ENCODE measurements at places on chromosomes 1 and 21.

GRCh38 chr1:219813294-219813693 lies 115.1 kb downstream of the SLC30A10 start:
- DNase-seq: no peak

DNA sequence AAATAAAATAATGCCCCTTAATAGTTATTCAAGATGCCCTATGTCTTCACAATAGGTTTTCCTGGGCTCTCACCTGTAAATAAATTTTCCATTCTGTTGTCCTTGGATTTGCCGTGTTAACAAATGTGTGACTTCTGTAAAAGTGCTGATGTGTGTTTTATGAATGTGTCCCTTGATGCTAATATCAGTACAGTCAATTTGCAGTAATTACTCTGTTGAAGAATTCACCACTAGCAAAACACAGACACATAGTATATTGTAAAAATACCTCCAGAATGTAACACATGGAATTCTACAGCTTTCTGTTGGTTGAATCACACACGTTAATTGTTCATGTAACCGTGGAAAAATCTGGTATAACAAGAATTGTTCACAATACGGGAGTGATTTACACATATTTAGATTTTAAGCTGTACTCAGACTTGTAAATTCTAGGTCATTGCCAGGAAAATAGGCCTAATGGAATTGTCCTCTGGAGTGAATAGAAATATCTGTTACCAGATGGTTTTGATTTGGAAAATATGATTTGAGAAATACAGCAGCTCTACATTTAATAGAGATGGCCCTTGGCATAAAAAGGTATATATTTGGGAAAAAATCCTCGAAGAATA lies 36.7 kb upstream of the KCNK2 start:
- DNase-seq: no peak

- no peak for DNase-seq
Observed at GRCh38 chr1:243596431-243597062, 253.5 kb downstream of the AKT3 start.

- no peak for DNase-seq
Observed at GRCh38 chr21:35491920-35492678, 443.0 kb upstream of the RUNX1 start.

DNA sequence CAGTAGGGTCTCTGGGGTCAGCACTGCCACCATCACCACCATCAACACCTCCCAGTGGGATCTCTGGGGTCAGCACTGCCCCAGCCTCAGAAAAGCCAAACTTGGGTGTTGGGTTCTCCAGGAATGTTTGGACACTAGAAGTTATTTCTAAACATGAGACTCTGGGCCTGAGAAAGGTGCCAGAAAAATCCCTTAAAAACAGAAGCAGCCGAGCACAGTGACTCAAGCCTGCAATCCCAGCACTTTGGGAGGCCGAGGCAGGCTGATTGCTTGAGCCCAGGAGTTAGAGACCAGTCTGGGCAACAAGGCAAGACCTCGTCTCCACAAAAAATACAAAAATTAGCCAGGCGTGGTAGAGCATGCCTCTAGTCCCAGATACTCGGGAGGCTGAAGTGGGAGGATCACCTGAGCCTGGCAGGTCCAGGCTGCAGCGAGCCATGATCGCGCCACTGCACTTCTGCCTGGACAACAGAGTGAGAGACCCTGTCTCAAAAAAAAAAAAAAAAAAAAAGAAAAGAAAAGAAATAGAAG lies 470 bp downstream of the PTAFR start:
- DNase-seq: no peak

DNA sequence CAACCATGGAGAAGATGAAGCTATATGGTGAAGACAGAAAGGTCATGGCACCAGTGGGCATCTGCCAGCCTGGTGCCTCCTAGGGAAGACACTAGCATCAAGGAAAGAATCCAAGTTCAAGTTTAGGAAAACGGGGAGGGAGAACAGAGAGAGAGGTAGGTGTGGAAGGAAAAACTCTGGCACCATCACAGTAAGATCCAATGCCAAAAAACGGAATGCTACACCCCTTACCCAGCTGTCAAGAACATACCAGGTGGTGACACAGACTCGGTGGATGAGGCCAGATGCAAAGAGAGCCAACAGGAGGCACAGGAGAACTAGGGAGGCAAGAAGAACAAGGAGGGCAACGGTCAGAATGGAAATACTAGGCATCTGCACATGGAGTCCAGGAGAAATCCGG lies 3.6 kb downstream of the KRTCAP2 start:
- DNase-seq: no peak

- DNase-seq: no peak
Observed at GRCh38 chr1:57494530-57495079, 70.7 kb upstream of the DAB1 start.
